Substantia nigra (tissue), 51 donors: ENCODE measurements at places on chromosomes 5 and 9.

DNA sequence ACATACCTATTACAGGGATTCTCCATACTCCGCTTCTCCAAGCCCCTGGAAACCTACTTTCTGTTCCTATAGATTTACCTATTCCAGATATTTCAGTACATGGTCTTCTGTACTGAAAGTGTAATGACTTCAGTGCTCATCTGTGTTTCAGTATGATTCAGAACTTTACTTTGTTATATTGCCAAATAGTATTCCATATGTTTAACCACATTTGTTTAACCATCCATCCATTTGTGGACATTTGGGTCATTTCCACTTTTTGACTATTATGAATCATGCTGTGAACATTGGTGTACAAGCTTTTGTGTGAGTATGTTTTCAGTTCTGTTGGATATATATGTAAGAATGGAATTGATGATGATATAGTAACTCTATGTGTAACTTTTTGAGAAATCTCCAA is 188.9 kb downstream of the PDZD2 start:
- DNase-seq, result no peak

GRCh38 chr5:138722544-138723177 is 30.6 kb upstream of the CTNNA1 start:
- DNase-seq, result no peak

- no peak for DNase-seq
These were observed 676.1 kb upstream of the C9orf72 start for GRCh38 chr9:28249424-28249823.

DNA sequence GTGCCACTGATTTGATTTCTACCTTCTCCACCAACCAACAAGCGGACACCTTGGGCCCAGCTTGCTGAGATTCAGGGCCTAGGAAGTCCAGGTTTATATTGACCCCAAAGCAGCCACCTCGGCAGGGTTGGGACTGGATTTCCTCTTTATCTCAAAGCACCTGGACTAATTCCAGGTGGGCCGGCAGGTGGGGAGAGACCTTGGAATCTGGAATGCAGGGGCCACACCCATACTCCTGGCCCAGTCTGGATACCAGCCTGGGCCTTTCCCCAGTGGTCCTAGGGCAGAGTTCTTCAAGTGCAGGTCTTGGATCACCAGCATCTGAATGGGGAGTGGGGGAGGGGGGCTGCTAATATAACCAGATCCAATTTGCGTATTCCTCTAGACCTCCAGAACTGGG is 93.1 kb downstream of the PCDH1 start:
- no peak for DNase-seq

- no peak for DNase-seq
These were observed 126.5 kb downstream of the MAST4 start for GRCh38 chr5:66722686-66723085.

DNA sequence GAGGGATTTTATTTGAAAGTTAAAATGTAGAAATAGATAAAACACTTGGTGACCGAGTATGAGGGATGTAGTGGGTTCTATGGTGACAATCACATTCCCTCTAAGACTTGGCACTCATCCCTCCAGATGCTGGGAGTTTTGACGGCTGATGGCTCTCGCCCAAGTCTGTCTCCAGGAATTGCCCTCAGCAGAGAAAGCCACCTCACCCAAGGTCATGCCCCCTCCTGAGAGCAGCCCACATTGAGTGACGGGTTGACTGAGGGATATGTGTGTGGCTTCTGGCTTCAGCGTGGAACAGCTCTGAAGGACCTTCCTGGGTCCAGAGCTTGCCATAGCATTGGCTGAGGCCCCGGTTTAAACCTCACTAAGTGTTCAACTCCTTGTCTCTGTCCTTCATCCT is 19.4 kb downstream of the CAVIN4 start:
- no peak for DNase-seq

GRCh38 chr9:98429613-98430012 is 174.2 kb upstream of the TBC1D2 start:
- DNase-seq, result no peak
